ENCODE measurements at places on chromosomes 7 and 10.

DNA sequence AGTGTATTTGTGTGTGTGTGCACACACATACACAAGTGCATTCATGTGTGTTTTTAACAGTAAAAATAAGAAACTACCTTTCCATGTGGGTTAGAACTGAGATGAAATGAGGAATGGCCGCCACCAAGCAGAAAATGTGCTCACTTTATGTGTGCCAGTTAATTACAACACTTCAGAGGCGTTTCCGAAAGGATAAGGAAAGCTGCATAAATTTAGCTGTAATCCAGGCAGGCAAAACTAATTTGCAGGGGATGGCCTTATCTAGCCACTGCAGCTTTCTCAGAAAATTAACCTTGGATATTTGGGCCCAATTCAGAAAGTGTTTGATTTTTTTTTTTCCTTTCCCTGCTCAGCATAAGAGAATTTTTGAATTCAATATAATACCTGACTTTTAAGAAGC lies 328.8 kb upstream of the PHF14 start:
- no peak for DNase-seq

DNA sequence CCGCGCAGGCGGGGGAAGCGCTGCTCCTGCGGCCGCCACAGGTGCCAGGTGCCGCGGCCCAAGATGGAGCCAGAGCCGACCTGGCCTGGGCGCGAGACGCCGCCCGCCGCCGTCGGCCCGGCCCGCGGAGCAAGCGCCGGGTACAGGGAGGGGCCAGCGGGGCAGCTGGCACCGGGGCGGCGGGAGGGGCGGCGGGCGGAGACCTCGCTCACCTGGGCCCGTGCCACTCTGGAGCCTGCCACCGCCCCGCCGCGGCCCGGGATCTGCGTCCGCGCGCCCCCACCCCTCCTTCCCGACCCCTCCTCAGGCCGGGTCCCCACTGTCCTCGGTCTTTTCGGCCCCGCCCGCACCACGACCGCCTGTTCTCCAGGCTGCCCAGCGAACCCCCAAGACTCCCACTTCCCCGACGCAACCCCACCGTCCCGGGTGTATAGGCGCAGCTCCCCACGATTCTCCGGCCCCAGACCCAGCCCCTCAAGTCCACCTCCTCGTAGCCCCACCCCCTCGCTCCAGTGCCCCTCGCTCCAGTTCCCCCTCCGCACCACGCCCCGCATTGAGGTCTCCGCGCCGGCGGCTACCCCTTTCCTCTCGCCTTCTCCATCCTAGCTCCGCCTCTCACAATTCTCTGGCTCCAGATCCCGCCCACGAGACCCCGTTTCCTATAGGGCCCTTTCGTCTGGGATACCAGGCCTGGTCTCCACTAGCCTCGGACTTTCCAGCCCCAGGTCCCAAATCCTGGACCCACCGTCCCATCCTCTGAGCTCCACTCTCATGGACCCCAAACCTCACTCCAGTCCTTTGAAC lies at the start of gene GPRIN2:
Gene GPRIN2 (minus strand): TSS at position 144 of the 804 bp plus-strand sequence. CDS start 5,922 bp downstream, outside the sequence.
- DNase-seq, result peak; percentile 17

GRCh38 chr7:16264036-16264819 lies 157.1 kb downstream of the CRPPA start:
- no peak for DNase-seq

- peak; percentile 78 for DNase-seq
Measured at GRCh38 chr7:140230516-140230860, 53.7 kb upstream of the KDM7A start.

GRCh38 chr7:92740700-92741126 lies 95.7 kb downstream of the CDK6 start:
- no peak for DNase-seq

DNA sequence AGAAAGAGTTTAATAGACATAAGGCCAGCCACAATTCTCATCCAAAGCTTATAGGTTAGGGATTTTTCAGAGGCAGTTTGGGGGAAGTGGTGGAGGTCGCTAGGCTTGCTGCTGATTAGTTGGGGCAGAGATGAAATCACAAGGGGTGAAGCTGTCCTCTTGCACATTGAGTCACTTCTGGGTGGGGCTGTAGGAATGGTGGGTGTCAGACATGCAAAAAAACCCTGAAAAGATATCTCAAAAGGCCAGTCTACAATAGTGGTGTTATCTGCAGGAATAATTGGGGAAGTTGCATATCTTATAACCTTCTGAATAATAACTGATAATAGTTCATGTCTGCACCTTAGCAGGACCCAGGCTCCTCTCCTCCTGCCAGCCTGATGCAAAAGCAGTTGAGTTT lies 2.1 kb downstream of the FAM24B start:
- DNase-seq, result no peak

DNA sequence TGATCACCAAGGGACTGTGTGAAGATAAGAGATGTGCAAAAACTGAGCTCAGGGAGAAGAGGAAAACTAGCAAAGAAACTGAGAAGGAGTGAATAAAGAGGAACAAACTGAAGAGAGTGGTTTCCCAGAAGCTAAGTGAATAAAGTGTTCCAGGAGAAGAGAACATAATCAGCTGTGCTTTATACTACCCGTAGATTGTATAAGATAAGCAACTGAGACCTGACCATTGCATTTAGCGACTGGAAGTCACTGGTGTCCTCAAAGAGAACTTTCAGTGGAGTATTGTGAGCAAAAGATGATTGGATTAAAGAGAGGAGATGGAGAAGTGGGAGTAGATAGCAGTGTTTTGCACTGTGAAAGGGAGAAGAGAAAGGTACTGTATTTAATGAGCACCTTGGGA lies 14.6 kb downstream of the PHTF2 start:
- no peak for DNase-seq

GRCh38 chr10:70197235-70197945 lies 27.1 kb upstream of the SAR1A start:
- no peak for DNase-seq

- DNase-seq, result no peak
Measured at GRCh38 chr7:68707958-68708357, 890.3 kb upstream of the AUTS2 start.

DNA sequence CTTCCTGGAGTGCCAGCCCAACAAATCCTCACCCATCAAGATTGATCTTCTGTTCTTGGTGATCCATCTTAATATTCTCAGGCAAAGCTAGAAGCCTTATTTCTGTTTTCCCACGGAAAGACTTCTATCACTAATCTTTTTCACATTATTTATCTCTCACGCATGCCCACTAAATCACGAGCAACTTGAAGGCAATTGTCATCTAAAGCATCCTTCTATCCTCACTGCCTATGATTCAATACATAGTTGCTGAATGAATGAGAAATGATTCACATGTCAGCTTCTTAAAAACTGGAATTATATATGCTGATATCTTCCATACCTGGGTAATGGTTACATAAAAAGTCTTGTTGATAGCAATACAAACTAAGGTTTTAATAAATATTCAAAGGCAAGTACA lies 12.6 kb upstream of the COL1A2 start:
- no peak for DNase-seq

- DNase-seq, result no peak
Measured at GRCh38 chr7:87111877-87112276, 40.4 kb upstream of the DMTF1 start.

DNA sequence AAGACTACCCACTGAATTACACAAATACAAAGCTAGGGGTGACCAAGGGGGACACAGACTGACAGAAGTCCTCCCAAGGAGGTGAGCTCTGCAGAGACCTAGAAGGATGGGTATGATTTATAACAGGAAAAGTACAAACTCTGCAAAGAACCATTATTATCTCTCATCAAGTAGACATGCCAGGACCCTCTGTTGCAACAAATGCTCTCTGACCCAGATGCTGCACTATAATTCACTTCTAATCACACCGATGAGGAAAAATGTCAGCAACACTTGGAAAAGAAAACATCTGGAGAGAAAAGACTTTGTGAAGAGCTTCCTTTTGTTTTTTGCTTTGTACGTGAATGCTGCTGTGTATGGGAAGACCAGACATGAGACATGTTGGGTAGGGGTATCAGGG lies 178.3 kb upstream of the PDE1C start:
- DNase-seq, result no peak

DNA sequence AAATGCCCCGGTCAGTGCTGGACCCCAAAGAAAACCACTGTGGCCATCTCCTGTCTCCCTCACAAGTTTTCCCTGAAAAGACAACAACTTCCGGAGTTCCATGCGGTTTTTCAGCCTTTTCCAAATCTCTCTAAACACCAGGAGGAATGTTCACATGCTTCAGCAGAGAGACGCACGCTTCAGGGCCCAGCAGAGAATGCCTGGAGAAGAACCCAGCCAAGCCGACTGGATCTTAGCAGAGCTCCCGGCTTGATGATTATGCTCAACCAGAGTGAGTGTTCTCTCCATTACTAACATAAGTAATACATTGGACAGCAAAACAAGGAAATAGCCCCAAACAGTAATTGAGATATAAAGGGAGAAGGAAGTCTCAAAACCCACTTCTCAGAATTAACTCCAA lies 17.9 kb downstream of the PRKCQ start:
- no peak for DNase-seq

DNA sequence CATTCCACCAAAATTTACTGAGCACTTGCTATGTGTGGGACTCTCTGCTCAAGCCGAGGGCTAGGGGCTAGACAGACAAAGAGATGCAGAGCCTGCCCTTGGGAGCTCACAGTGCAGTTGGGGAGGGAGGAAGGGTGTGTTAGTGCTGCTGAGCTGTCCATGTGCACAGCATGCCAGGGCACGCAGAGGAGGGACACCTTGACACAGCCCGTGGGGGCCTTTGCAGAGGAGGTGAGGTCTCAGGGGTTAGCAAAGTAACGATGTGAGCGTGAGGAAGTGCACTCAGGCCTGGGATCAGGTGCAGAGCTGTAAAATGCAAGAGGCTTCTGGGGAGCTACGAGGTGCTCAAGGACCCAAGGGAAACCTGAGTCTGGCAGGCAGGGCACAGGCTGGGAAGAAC lies 16.3 kb downstream of the PRKCQ start:
- DNase-seq, result peak; percentile 27

DNA sequence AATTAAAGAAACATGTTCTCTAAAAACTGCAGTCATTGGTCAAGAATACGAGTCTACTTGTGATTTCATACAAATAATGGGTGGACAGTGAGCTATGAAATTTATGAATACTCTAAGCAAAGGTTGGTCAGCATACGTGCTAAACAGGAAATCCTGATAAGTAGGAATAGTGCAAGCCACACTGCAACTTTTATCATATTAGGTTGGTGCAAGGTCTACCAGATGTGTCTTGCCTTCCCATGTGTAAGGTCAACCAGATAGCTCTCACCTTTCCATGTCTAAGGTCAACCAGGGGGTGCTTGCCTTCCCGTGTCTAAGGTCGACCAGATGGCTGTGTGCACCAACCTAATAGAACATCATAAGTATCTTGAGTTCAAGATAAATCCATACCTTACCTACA lies 2.0 kb upstream of the ITGB1 start:
- no peak for DNase-seq

- no peak for DNase-seq
Measured at GRCh38 chr7:33497051-33497450, 367.7 kb downstream of the BBS9 start.

DNA sequence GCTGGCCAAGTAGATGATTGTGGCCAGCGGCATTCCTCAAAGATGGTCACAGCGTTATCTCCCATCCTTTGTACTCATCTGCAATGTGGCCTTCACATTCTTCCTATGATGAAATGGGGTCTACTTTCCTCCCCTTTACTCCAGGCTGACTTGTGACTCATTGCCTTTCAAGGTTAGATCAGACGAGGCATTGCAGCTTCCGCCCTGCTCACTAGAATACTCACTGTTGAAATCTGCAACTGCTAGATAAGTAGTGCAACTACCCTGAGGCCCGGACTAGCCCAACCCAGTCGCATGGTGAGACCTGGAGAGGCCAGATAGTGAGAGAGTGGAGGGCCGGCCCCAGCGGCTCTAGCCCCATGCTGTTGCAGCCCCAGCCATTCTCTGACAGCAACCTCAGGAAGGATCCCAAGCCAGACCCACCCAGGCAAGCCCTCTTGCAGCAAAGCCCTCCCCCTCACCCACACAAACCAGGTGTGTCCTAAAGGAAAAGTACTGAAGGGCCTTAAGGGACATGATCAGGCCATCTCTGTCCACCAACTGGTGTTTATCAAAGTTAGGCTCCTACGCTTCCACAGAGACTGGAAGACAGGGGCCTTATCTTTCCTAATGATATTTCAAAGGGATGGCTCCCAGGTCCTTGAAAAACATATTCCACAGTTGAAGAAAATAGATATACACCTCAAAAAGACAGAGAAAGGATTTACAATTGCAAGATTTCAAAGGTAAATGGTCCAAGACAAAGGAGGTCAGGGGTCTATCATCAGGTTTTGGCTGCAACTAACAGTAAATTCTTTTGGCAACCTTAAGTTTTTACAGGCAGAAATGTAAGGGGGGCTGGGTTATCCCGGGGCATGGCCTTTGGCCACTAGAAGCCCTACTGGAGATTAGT lies 107.2 kb upstream of the TRIM24 start:
- DNase-seq, result no peak

DNA sequence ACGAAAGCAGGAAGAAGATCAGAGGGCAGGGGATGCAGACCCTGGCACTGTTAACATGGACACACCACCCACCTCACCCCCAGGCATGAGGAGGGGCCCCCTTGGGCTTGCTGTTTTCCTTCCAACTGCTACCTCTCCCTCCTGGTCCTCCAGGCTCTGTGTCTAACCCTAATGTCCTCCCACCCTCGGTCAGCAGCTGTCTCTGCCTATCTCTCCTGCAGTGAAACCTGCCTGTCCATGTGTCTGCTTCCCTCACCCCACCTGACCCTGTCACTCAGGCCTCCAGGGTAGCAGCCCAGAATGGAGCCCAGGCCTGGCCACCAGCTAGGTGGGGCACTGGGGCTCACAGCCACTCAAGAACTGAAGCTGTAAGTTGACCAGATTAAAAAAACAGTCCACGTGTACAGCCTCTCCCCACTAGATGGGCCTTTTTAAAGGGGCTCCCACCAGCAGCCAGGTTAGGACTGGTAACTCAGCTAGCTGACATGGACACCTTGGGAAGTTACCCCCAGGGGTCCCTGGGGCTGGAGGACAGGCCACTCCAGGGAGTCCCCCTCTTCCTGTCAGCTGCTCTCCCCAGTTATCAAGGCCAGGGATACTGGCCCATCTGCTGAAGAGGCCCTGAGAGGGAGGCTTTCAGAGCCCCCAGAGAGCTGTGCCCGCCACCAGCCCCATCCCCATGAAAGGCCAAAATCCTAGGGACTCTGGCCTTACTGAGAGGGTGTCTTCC lies 1.5 kb downstream of the SMARCD3 start:
- DNase-seq, result no peak

- no peak for DNase-seq
Measured at GRCh38 chr7:43700646-43701499, 28.4 kb downstream of the COA1 start.

- DNase-seq, result no peak
Measured at GRCh38 chr10:60096761-60097513, 190.6 kb upstream of the CCDC6 start.

GRCh38 chr10:66627156-66627555 lies 298.7 kb upstream of the LRRTM3 start:
- DNase-seq, result no peak

DNA sequence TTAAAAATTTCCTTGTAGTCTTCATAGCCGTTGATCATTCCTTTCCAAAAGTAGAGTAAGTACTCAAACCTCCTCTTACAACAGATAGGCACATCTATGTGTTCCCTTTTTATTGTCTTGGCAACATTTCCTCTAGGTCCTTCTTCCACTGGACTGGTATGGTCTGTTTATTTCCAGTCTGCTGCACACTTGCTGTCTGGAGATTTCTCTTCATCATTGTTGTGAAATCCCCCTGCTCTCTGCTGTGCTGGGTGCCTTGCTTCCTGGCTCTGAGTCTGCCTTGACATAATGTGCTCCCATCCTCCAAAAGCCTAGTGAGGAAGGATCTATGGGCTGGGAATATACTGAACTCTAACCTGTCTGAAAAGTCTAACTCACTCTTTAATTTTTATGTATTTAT lies 545.3 kb upstream of the VSTM2A start:
- DNase-seq, result no peak
